ENCODE measurements at places on chromosomes 12 and 14.
A peak's percentile ranks its signal among the peaks of the same experiment; 100 is the strongest.

- H3K36me3 ChIP-seq = no peaks in the 10 kb centered on the region
- peaks cover 9% of the 10 kb centered on the region for H3K4me1 ChIP-seq
- no peak for DNase-seq
- H3K4me3 ChIP-seq = no peak overlapping the region
- H3K27me3 ChIP-seq = no peaks in the 10 kb centered on the region
Observed at GRCh38 chr12:113826805-113827538, 139.2 kb downstream of the RBM19 start.

DNA sequence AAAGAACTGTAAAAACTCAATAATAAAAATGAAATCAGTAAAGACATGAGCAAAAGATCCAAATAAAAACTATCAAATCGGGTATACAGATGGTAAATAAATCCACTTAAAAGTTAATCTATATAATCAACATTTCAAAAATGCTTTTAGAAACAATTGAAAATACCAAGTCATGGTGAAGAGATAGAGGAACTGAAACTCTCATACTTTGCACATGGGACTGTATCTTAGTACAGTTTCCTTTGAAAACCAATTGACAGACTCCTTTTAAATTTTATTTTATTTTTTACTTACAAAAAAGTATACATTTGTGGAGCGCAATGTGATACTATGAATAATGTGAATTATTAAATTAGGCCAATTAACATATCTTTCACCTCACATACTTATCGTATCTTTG, 98.6 kb upstream of the FAR2 start:
- H3K36me3 ChIP-seq = no peaks in the 10 kb centered on the region
- H3K27me3 ChIP-seq = no peaks in the 10 kb centered on the region
- H3K4me3 ChIP-seq = no peak overlapping the region
- no peaks in the 10 kb centered on the region for H3K4me1 ChIP-seq
- H3K27ac ChIP-seq = no peak overlapping the region

DNA sequence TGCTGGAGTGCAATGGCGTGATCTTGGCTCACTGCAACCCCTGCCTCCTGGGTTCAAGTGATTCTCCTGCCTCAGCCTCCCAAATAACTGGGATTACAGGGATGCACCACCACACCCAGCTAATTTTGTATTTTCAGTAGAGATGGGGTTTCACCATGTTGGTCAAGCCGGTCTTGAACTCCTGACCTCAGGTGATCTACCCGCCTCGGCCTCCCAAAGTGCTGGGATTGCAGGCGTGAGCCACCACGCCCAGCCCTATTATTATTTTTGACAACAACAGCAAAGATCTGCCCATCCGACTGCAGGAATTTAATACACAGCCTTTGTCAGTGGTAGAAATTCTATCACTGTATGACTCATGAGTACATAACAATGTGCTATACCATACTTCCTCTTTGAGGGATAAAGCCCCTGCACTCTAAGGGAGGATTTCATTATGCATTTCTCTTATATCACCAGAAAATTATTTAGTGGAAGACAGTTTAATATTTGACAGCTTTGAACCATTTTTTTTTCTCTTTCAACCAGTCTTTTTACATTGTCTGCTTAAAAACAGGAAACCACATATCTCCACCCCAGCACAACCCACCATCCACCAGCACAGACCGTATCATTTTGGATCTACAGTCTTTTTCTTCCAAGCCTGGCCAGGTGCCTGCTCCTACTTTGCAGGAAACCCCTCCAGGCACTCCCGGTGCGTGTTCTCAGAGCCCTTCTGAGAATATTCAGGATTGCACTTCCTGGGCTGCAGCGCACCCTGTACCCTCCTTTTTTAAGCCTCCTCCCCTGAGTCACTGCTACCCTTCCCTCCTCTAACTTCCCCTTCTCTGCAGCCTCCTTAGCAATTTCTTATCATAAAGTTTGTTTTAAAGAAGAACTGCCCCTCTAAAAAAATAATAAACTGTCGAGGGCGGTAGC, 594 bp downstream of the ARHGDIB start:
- H3K4me1 ChIP-seq = peaks cover 3% of the 10 kb centered on the region
- no peaks in the 10 kb centered on the region for H3K36me3 ChIP-seq
- peak; percentile 36 for DNase-seq
- H3K27me3 ChIP-seq = no peaks in the 10 kb centered on the region

DNA sequence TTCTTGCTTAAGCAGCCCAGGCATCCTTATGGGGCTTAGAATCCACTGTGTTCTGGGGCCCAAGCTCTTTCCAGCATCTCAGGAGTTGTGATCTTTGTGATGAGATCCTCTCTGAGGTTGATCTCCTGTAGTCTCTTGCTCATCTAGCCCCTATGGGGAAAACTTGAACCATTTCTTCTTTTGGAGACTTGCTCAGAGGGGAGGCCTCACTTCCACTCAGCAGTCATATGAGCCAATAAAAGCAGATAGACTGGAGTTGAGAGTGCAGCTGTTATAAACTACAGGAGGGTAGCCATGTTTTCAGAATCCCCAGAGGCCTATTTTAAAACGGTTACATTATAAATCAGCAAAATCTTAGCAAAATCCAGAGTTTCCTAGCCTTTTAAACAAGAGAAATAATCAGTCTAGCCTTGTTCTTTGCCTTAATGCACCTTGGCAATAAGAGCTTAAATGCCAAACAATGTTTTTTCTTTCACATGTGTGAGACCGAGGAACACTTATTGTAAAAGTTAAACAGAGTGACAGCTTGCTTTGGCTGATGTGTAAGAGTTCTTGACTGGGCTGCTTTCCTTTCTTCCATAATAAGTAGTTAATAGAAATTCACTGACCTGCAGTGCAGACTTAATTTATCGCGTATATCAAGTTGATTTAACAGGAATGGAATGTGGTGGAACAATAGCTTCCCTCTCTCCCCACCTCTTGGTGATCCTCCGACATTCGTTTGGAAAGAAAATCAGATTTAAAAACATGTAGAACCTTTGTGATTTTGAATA, 168.3 kb downstream of the NEDD1 start:
- no peak for DNase-seq
- H3K4me3 ChIP-seq = no peak overlapping the region
- H3K4me1 ChIP-seq = no peaks in the 10 kb centered on the region

DNA sequence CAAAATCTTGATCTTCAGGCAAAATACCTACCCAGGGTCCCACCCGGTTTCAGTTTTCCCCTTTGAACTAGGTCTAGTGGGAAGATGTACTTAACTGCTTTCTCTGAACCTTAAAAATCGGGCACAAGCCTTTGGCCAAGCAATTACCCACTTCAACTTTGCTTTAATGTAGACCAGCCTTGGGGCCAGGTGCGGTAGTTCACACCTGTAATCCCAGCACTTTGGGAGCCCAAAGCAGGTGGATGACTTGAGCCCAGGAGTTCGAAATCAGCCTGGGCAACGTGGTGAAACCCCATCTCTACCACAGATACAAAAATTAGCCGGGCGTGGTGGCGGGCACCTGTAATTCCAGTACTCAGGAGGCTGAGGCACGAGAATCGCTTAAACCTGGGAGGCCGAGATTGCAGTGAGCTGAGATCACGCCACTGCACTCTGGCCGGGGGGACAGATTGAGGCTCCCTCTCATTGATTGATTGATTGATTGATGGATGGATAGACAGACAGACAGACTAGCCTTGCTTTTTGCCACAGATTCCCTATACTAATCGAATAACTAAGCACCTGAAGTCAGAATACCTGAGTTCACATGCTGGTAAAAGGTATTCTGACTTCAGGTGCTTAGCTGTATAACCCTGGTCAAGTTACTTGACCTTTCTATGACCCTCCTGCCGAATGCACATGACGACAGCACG, 1.9 kb downstream of the CLIP1 start:
- H3K27ac ChIP-seq = peak overlapping the region; percentile 98
- H3K36me3 ChIP-seq = 0 out of 2 replicates have a peak, but pooled peaks cover 7% of the 10 kb centered on the region
- H3K4me3 ChIP-seq = peak overlapping the region; percentile 86

- no peak overlapping the region for H3K27ac ChIP-seq
- no peaks in the 10 kb centered on the region for H3K4me1 ChIP-seq
- DNase-seq = peak; percentile 26
- no peaks in the 10 kb centered on the region for H3K36me3 ChIP-seq
- H3K27me3 ChIP-seq = peaks cover 11% of the 10 kb centered on the region
Observed at GRCh38 chr12:94725375-94726168, 75.2 kb upstream of the TMCC3 start.

DNA sequence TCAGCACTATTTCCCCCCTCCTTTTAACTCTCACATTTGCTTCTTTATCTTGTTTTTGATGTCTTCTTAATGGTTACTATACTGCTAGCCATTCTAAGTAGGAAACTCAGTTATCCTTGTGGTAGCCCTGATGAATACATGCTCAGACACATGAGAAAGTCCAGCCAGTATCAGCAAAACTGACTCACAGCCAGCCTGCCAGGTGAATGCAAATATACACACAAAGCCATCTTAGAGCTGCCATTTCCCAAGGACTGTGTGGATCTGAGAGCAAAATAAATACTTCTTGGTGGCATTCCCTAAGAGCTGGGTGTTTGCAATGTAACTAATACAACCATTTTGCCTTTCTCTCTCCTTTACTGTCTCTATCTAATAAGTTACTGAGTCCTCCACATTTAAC, 455.2 kb downstream of the CCER1 start:
- no peak for DNase-seq
- no peaks in the 10 kb centered on the region for H3K36me3 ChIP-seq
- no peak overlapping the region for H3K27ac ChIP-seq
- H3K4me1 ChIP-seq = no peaks in the 10 kb centered on the region
- H3K27me3 ChIP-seq = no peaks in the 10 kb centered on the region
- no peak overlapping the region for H3K4me3 ChIP-seq

GRCh38 chr12:105292705-105293104, 37.8 kb upstream of the C12orf75 start:
- peak; percentile 31 for DNase-seq
- no peaks in the 10 kb centered on the region for H3K27me3 ChIP-seq
- H3K27ac ChIP-seq = no peak overlapping the region
- no peaks in the 10 kb centered on the region for H3K36me3 ChIP-seq
- no peaks in the 10 kb centered on the region for H3K4me1 ChIP-seq
- H3K4me3 ChIP-seq = no peak overlapping the region

GRCh38 chr14:99260116-99260515, 11.9 kb downstream of the BCL11B start:
- no peak overlapping the region for H3K4me3 ChIP-seq
- H3K27ac ChIP-seq = no peak overlapping the region
- H3K27me3 ChIP-seq = peaks cover 12% of the 10 kb centered on the region
- no peak for DNase-seq

DNA sequence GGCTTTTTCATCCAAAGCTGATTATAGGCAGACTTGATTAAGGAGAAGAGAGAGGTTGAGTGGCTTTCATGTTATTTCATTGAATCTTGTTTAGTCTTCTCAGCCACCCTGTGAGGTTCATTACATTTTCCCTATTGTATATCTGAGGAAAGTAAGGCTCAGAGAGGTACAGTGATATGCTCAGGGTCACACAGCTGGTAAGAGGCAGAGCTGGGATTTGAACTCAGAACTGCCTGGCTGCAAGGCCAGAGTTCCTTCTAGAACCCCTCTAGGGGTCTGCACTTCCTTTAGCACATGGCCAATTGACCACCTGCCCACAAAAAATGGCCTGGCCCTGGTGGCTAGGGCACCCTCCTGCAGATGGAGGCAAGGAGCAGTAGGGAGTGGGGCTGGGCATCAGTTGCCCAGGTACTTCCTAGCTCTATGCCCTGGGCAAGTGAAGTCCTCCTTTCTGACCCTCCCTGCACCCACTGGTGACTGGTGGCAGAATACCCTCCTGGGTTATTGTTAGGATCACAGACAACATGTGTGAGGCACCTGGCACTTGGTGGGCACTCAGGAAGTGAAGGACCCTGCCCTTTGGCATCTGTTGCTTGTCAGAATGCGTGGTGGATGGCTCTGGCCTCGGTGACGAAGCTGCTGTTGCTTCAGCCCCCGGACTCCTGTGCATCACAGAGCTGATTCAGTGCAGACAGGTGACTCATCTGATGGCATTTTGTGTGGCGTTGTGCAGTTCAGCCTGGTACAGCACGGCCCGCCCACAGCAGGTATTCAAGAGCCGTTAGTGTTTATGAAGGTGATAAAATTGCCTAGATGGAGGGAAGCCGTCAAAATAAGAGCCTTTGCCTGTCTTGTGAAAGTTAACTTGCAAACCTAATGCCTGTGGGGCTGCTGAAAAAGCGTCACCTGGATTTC, 115.8 kb downstream of the SLC25A47 start:
- H3K27ac ChIP-seq = no peak overlapping the region
- no peaks in the 10 kb centered on the region for H3K36me3 ChIP-seq
- no peaks in the 10 kb centered on the region for H3K27me3 ChIP-seq
- peaks cover 30% of the 10 kb centered on the region for H3K4me1 ChIP-seq
- H3K4me3 ChIP-seq = no peak overlapping the region
- DNase-seq = peak; percentile 89

GRCh38 chr12:20154052-20154451, 214.3 kb upstream of the PDE3A start:
- H3K27ac ChIP-seq = no peak overlapping the region
- H3K4me3 ChIP-seq = peak overlapping the region; percentile 7
- H3K4me1 ChIP-seq = no peaks in the 10 kb centered on the region
- H3K27me3 ChIP-seq = no peaks in the 10 kb centered on the region
- DNase-seq = peak; percentile 1

GRCh38 chr14:94885481-94886155, 115.7 kb upstream of the GSC start:
- no peak overlapping the region for H3K27ac ChIP-seq
- no peak overlapping the region for H3K4me3 ChIP-seq
- H3K36me3 ChIP-seq = no peaks in the 10 kb centered on the region
- H3K4me1 ChIP-seq = no peaks in the 10 kb centered on the region
- H3K27me3 ChIP-seq = no peaks in the 10 kb centered on the region

GRCh38 chr14:21098892-21099595, 589 bp upstream of the ZNF219 start:
- no peaks in the 10 kb centered on the region for H3K36me3 ChIP-seq
- peaks cover 2% of the 10 kb centered on the region for H3K4me1 ChIP-seq
- no peaks in the 10 kb centered on the region for H3K27me3 ChIP-seq
- H3K4me3 ChIP-seq = peak overlapping the region; percentile 55

GRCh38 chr14:100540141-100540925, 46.9 kb downstream of the BEGAIN start:
- H3K4me3 ChIP-seq = no peak overlapping the region
- no peaks in the 10 kb centered on the region for H3K36me3 ChIP-seq
- no peaks in the 10 kb centered on the region for H3K4me1 ChIP-seq
- H3K27me3 ChIP-seq = peaks cover 3% of the 10 kb centered on the region
- no peak overlapping the region for H3K27ac ChIP-seq

DNA sequence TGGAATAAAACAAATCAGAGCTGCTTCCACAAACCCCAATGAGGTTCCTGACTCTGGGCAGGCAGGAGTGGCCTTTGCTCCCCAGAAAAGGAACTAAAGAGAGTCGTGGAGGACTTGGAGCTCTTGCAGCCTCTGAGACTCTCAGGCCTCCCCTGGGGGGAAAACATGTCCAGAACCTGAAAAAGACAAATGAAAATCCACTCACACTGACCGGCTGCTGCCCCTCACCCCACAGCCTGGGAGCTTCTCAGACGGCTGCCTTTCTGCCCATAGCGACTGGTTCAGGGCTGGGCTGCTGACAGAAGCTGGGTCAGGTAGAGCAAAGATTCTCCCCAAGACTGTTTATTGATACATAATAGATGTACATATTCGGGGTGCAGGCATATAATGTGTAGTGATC, 356.0 kb downstream of the ADGRD1 start:
- H3K27ac ChIP-seq = no peak overlapping the region
- DNase-seq = no peak
- H3K4me3 ChIP-seq = no peak overlapping the region

Data from IMR-90 (cell line).